T-helper 2 cell treated with Interferon-gamma antibody and Interleukin-4, amounts not matched to agents 100 ng/mL and 5 ng/mL, for 36 hours (primary cell): ENCODE measurements at places on chromosomes 7 and 10. TPM values are rescaled to one million over a fixed set of nuclear protein-coding genes. Genes with fewer than 3 reads are reported as not detected.

Gene GFRA1
- not detected in 2 replicates for total RNA-seq

Gene DENND2A
- not detected in 2 replicates for total RNA-seq

Gene FOXI2
- not detected in 2 replicates for total RNA-seq

Gene SEMA3D
- not detected in 2 replicates for total RNA-seq

Gene CFAP69
- not detected in 2 replicates for total RNA-seq

Gene ZNF138
- total RNA-seq = 8.9 and 10.1 TPM in 2 replicates

Gene PSD
- total RNA-seq = 1.4 and 1.6 TPM in 2 replicates

Gene COL28A1
- total RNA-seq = not detected in 2 replicates

Gene WIPF3
- not detected in 2 replicates for total RNA-seq

Gene SPDYE9
- total RNA-seq = not detected in 2 replicates

Gene CYP3A7
- not detected in 2 replicates for total RNA-seq

Gene AOAH
- 46.0 and 48.5 TPM in 2 replicates for total RNA-seq

Gene KAZALD1
- 0.36 and 0.77 TPM in 2 replicates for total RNA-seq

Gene ALOX5
- total RNA-seq = 2.4 and 2.5 TPM in 2 replicates

Gene ACSM6
- not detected in 2 replicates for total RNA-seq

Gene CDHR3
- 2.7 and 3.6 TPM in 2 replicates for total RNA-seq

Gene FAM25A
- total RNA-seq = not detected in 2 replicates

Gene NSUN6
- total RNA-seq = 22.2 and 22.8 TPM in 2 replicates

Gene FEZF1
- total RNA-seq = not detected in 2 replicates

Gene SLC39A12
- total RNA-seq = not detected in 2 replicates

Gene COL13A1
- total RNA-seq = not detected in 2 replicates

Gene SHH
- 0.05 TPM in 2 replicates for total RNA-seq

Gene PNLIPRP2
- not detected in 2 replicates for total RNA-seq

Gene CNNM1
- 0.11 and 0.14 TPM in 2 replicates for total RNA-seq

Gene PAPOLB
- total RNA-seq = not detected in 2 replicates

Gene GOLGA7B
- 5.3 and 5.6 TPM in 2 replicates for total RNA-seq

Gene C10orf143
- 3.9 and 4.9 TPM in 2 replicates for total RNA-seq

Gene CALML5
- not detected in 2 replicates for total RNA-seq

Gene CCZ1B
- total RNA-seq = 76.7 and 93.1 TPM in 2 replicates

Gene VSIR
- 84.5 and 84.9 TPM in 2 replicates for total RNA-seq

Gene TMEM273
- 39.4 and 41.0 TPM in 2 replicates for total RNA-seq

Gene SPAM1
- not detected in 2 replicates for total RNA-seq

Gene LRGUK
- 0.09 and 0.20 TPM in 2 replicates for total RNA-seq

Gene CUZD1
- 3.4 and 4.1 TPM in 2 replicates for total RNA-seq

Gene NDUFB8
- 277 and 279 TPM in 2 replicates for total RNA-seq

Gene PIP
- total RNA-seq = not detected in 2 replicates

Gene STRA8
- total RNA-seq = not detected in 2 replicates

Gene CH25H
- total RNA-seq = not detected in 2 replicates
